ENCODE measurements at places on chromosomes 3 and 15.

DNA sequence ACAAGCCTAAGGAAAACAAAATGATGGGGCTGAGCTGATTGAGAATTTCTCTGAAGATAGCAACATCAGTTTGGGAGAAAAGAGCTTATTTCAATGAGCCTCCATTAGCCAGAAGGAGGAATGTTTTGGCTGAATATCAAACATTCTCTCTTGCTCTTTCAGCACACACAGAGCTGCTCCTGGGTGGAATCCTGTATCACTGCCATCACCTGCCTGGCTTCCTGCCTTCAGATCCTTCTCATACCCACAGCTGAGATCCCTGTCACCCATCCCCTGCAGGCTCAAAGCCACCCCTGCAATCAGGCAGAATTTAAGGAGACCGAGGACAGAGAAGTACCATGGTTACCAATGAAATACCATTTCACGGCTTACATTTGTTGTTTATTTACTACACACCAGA is 27.2 kb upstream of the SYN2 start:
- no peak for DNase-seq

- DNase-seq = no peak
Observed at GRCh38 chr3:40321818-40322217, 12.3 kb downstream of the EIF1B start.

GRCh38 chr15:57134851-57135250 is 216.4 kb downstream of the TCF12 start:
- no peak for DNase-seq

- DNase-seq = no peak
Observed at GRCh38 chr15:66560856-66561525, 4.8 kb downstream of the LCTL start.

DNA sequence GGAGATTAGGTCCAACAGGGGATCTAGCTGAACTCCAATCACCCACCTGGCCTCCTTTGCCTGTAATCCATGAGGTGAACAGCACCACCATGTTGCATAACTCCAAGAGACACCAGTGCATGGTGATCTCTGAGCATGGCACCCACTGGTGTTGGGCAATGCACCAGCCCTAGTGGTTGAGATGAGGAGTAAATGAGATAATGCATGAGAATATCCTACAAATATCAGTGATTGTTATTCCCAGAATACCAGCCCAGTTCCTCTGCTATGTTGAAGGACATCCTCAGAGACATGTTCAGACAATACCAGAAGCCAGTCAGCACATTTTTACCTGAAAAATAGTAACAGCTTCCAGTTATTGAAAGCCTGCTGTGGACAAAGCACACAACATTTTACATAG is 14.7 kb downstream of the GALNT15 start:
- DNase-seq = no peak

- no peak for DNase-seq
Observed at GRCh38 chr3:29537889-29538609, 257.2 kb downstream of the RBMS3 start.

GRCh38 chr3:119304201-119304713 is 10.1 kb downstream of the ARHGAP31 start:
- DNase-seq = no peak

GRCh38 chr3:50633230-50633790 is 16.4 kb downstream of the MAPKAPK3 start:
- no peak for DNase-seq

GRCh38 chr3:11605398-11605797 is 38.3 kb downstream of the VGLL4 start:
- no peak for DNase-seq

DNA sequence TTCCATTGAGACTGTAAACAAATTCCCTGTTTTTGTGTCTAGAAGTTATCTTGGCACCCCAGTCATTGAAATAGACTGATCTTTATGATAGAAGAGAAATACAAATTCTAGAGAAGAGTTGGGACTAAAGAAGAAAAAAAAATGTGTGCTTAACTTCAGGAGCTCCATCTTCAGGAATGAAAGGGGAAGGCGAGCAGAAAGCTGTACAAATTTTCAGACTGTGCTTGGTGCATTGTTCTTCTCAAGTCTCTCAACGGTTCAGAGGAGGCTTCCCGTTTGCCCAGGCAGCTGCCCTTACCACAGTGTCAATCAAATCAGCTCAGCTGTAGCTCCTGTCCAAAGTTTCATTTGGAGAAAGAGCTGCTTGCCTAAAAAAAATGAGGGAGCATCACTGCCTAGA is 41.7 kb downstream of the OXSM start:
- DNase-seq = no peak

DNA sequence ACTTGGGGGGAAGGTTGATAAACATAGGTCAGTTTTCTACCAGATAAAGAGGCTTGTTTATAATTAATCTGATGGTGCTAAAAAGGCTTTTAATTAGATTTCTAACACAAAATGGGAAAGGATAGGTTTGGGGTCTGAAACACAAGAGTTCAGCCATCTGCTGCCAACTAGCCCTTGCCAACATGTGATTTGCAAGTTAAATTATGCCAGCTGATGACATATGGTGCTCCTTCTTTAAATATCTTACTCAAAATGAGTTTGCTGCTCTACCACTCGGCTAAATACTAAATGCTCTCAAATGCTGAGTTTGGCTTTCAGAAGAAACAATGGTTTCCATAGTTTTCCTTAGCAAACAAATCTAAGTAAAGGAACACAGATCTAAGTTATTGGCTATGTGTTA is 557.8 kb upstream of the CCDC54 start:
- no peak for DNase-seq

DNA sequence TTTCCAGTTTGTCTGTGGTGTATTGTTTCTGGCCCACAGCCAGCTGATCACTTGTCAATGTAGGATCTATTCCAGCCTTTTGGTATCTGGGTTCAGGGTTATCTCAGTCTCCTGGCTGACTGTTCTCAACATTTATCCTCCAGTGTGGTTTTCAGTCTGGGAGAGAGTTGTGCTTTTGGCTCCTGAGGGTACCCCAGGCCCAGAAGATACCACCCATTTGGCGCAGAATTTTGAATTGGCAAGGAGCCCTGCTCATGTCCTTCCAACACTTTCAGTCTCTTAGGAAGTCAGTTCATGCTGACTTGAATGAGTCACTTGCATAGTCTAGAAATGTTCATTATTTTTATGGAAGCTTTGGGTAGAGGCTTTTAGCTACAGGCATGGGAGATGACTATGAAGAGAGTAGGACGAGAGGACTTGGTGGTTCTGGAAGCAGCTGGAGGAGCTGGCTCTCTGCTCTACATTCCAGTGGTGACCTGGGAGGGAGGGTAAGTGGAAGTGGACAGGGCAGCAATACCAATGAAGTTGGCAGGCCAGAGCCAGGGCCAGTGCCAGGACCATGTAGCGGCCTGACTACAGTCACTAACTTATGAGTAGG is 7.2 kb downstream of the POLR2H start:
- DNase-seq = no peak

- DNase-seq = no peak
Observed at GRCh38 chr3:119395923-119396358, 67.5 kb downstream of the TMEM39A start.

DNA sequence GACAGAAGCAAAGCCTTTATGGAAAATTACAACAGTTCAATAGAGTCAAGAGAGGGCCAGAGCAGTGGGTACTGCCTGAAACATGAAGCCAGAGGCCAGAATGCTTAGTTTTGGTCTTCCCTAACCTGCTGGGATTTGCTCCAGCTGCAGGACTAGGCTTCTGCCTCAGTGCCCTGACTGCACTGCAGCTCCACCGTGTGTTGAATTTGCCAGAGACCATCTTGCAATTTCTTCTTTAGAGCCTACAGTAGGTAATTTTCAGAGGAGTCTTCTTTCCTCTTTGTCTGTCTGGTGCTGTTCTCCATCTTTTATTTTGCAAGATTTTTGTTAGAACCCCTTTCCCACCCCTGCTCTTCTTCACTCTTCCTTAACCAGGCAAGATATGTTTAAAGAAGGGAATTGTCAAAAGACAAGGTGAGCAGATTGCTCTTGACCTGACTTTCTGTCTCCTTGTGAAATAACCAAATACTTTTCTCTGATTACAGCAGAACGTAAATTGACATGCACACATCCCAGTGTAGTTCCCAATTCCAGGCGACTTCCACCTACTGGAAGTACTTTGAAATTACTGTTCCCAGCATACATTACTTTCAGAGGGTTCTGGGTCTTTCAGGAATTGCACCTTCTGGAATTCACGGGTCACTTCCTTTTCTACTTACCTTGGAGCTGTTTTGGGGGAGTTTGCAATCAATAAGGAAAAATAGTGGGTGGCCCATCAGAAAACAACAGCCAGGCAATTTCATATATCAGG is 161.2 kb downstream of the MINAR1 start:
- no peak for DNase-seq

DNA sequence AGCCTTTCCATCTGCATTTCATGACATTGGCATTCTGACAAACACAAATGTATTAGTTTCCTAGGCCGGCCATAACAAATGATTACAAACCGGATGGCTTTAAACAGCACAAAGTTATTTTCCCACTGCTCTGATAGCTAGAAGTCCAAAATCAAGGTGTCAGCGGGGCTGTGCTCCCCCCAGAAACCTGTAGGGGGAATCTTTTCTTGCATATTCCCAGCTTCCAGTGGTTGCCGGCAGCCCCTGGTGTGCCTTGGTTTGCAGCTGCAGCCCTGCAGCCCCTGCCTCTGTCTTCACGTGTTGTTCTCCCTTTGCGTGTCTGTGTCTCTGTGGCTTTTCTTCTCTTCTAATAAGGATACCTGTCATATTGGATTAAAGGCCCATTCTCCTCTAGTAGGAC is 79.0 kb upstream of the CDV3 start:
- no peak for DNase-seq

GRCh38 chr15:100627789-100628395 is 25.5 kb downstream of the ASB7 start:
- DNase-seq = peak; percentile 41

DNA sequence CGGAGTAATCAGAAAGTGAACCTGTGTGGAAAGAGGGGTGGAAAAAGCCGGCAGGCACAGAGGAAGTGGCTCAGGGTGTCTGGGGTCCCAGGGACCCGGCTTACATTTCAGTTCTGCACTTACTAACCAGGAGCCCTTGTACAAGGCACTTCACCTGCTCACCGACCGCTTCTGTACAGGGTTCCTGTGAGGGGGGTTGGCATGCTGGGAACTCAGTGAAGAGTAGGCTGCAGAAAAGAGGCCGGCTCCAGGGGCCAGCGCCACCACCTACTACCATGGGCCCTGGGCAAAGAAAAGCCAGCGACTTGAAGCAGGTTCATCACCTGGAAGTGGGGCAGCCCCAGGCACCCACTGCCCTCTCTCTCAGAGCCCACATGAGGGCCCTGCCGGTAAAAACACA is 6.2 kb downstream of the STIMATE start:
- DNase-seq = no peak

- no peak for DNase-seq
Observed at GRCh38 chr15:100096700-100097099, 245.1 kb downstream of the ADAMTS17 start.

DNA sequence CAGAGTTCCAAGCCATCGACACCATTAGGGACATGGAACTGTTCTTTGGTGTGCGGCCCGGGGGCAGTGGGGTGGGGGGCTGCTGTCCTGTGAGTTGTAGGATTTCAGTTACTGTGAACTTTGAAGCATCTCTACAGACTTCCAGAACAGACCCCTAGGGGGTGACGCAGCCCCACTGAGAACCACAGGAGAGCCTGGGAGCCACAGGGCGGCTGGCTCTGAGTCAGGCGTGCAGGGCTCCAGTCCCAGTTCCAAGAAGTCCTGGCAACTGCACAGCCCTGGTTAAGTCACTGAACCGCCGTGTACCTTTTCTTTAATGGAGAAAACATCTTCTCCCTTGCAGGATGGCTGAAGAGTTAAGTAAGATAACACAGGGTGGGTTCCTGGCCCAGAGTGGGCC is 23.5 kb upstream of the LRTM1 start:
- DNase-seq = no peak

DNA sequence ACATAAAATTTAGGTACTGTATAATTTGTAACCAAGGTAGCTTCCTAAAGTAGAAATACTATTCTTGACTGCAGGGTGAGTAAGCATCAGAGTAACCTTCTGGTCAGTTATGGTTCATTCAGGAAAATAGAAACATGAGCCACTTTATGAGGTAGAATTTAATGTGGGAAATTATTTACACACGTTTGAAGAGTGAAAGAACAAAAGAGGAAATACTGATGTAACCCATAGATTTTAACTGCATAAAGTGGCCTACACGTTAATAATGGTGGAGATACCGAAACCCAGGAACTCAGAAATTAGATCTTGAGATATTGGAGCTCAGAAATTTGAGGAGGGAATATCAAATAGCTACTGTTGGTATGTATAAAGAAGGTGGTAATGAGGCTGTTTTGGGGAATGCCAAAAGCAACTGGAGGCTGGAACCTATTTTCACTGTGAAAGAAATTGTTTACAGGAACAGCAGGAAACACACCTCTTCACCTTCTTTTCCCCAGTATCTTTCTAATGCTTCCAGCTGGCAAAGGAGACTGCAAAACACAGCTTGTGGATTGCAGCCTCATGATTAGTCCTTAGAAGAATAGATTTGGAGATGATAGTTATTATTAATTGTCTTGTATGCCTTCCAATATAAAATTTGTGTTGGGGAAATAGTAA is 216.1 kb downstream of the DOCK3 start:
- no peak for DNase-seq

DNA sequence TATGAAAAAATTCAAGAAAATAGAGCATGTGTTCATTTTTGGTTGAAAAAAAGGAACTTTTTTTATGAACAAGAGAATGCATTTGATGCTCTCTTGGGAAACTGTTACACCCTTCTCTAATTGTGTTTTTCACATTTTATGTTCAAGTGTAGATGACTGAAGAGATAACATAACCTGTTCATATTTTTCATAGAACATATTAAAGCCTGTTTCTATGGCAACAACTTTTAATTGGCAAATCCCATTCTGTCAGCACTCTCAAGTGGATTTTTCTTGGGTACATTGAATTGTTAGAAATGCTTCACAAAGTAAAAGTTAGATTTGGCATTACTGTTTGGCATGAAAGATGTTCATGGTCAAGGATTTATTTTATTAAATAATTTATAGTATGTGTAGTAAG is 117.5 kb downstream of the MBNL1 start:
- no peak for DNase-seq

DNA sequence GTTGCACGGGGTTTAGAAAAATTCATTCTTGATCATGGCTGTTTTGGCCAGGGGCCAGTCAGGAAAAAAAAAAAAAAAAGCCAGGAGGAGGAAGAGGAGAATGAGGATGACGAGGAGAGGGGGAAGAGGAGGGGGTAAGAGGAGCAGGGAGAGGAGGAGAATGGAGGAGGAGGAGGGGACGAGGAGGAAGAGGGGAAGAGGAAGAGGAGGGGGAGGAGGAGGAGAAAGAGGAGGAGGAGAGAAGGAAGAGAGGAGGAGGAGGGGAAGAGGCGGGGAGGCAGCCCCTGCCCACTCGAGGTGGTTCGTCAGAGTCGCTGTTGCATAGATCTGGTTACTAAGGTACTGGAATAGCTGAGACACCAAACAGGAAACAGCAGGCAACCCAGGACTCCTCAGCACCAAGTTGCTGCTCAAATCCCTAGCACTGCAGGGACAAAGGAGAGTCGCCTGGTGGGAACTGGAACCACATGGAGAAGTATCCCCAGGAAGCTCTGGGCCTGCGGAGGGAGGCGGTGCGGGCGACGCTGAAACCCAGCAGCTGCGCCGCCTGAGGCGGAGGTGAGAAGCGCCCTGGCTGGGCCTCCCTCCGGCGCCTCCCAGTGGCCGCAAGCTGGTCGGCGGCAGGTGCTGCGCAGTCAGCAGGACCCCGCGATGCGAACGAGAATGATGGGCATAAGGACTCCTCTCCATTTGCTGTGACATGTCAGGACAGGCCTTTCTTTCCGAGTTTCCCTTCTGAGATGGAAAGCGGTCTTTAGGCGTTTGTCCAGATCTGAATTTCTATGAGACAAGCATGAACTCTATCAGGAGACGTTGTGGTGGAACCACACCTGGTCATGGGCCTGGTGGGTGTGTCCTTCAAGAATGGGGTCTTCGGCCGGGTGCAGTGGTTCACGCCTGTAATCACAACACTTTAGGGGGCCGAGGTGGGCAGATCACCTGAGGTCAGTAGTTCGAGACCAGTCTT is 17.5 kb downstream of the FAM240A start:
- peak; percentile 45 for DNase-seq

Measured in activated CD8-positive, alpha-beta memory T cell treated with anti-CD3 and anti-CD28 coated beads for 4 hours (primary cell).